ENCODE measurements at places on chromosomes 3 and 15.

- DNase-seq = no peak
Measured at GRCh38 chr3:164200053-164200823, 878.1 kb downstream of the SI start.

GRCh38 chr3:3053974-3054373 lies 56.2 kb downstream of the IL5RA start:
- DNase-seq = no peak

- DNase-seq = no peak
Measured at GRCh38 chr3:125573216-125573615, 22.1 kb downstream of the OSBPL11 start.

- DNase-seq = no peak
Measured at GRCh38 chr3:29333576-29333975, 52.7 kb downstream of the RBMS3 start.

- no peak for DNase-seq
Measured at GRCh38 chr3:45509038-45509767, 85.3 kb upstream of the LIMD1 start.

DNA sequence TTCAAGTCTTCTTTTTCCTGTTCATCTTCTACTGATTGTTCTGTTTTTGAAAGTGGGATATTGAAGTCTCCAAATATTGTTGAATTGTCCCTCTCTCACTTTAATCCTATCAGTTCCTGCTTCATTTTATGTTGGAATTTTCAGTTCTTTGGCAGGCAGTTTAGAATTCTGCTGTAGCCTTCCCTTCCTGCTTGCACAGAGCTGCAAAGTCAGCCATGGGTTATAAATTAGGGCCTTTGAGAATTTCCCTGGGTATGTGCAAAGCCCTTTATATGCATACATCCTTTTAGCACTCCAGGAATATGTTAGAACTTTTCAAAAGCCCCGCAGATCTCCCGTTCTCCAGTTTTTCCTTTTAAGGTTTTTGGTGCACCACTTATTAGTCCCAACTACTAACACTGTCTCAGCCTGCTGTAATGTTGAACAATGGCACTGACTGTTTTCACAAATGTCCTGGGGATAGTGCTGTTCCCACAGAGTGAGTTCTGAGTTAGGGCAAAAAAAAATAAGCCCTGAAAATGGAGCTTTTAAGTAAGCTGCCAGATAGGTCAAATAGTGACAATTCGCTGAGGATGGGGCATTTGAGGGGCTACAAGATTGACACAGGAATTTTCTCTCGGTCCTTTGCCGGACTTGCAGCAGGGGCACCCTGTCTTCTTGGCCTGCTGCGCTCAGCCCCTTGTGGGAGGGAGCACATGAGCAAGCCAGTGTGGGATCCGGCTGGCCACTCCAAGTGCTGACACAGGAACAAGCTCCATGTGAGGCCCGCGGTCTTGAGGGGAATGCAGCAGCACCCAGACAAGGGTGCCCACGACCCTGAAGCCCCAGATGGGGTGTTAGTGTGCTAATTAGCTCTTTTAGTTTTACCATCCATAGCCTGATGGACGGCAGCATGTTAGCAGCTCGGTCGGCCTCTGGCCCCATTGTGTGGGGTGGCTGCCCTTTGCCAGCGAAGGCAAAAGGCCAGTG lies 96.0 kb downstream of the VPS8 start:
- DNase-seq = no peak

DNA sequence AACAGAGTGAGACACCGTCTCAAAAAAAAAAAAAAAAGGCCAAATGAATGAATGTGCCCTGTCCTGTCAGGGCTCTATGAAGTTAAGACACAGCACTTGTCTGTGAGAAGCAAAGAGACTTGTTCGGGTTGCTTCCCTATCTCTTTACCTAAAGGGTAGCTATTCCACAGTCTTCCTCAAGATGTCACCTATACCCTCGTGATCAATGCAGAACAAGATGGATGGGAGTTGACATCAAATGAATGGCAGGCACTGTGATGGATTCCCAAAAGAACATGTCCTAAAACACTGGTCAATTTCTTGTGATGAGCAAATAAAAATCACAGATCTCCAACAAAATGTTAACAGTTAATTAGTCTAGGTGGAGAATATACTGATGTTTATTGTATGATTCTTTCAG lies 9.5 kb downstream of the TADA3 start:
- DNase-seq = no peak

- no peak for DNase-seq
Measured at GRCh38 chr15:64755427-64755940, 19.9 kb downstream of the RBPMS2 start.

GRCh38 chr3:188092648-188093047 lies 61.3 kb upstream of the LPP start:
- DNase-seq = no peak

DNA sequence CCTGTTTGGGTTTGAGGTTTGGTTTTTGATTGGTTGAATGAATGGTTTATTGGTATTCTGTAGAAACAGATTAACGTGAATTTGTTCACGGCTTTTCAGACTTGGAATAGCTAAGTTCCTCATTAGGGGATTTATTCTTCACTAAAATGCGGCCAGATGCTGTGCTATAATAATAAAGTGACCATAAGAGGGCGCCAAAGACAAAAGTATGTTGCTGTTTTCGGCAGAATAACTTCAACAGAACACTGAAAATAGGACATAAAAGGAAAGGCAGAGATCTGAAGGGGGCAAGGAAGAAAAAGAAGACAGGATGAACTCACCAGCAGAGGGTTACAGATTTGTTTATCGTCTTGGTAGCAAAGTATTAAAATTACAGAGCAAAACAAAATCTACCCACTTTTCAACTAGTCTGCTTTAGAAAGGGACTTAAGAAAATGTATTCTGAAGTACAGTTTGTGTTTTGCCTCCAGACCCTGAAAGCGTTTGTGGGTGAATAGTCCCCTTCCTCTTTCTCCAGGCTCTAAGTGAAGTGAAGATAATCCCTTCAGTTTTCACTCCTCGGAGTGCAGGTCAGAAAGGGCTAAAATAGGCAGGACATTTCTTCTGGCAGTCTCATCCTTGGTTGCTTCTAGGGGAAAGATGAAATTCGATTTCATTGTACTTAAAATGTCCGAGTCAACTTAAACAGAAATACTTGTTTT lies 147.6 kb downstream of the IL20RB start:
- no peak for DNase-seq

GRCh38 chr3:14208977-14209394 lies 30.4 kb downstream of the LSM3 start:
- DNase-seq = no peak

GRCh38 chr3:117874028-117874690 lies 1160.5 kb downstream of the IGSF11 start:
- no peak for DNase-seq

GRCh38 chr3:185760088-185760487 lies 64.8 kb downstream of the IGF2BP2 start:
- DNase-seq = no peak

GRCh38 chr3:186213946-186214345 lies 105.1 kb upstream of the ETV5 start:
- no peak for DNase-seq

DNA sequence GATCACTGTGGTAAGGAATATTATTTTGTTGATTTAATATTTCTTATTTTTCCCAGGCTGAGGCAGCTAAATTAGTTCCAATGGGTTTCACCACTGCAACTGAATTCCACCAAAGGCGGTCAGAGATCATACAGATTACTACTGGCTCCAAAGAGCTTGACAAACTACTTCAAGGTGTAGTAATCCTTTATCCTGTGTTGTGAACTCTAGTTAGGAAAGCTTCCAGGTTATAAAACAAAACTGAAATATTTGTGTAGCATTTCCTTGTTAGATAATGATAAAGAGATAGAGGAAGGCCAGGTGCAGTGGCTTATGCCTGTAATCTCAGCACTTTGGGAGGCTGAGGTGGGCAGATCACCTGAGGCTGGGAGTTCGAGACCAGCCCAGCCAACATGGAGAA lies 11.1 kb downstream of the RAD51 start:
- DNase-seq = no peak

DNA sequence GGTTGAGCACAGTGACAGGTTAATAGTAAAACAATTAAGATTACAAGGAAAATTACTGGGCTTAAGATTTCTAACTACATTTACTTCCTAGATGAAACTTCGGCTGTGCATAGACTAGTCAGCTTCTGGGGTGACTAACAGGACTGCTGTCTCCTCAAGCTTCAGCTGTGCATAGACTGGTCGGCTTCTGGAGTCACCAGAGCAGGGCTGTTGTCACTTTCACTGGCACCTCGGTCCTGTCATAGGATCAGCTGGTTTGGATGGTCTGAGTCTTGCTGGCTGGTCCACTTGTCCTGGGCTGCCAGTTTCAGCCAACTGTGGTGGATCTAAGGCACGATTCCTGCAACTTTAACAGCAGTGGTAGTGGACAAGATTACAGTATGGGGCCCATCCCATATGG lies 23.9 kb upstream of the ACAD9 start:
- DNase-seq = no peak

GRCh38 chr3:64002233-64002632 lies 21.1 kb downstream of the PSMD6 start:
- no peak for DNase-seq

GRCh38 chr3:96803870-96804269 lies 10.5 kb upstream of the EPHA6 start:
- no peak for DNase-seq

DNA sequence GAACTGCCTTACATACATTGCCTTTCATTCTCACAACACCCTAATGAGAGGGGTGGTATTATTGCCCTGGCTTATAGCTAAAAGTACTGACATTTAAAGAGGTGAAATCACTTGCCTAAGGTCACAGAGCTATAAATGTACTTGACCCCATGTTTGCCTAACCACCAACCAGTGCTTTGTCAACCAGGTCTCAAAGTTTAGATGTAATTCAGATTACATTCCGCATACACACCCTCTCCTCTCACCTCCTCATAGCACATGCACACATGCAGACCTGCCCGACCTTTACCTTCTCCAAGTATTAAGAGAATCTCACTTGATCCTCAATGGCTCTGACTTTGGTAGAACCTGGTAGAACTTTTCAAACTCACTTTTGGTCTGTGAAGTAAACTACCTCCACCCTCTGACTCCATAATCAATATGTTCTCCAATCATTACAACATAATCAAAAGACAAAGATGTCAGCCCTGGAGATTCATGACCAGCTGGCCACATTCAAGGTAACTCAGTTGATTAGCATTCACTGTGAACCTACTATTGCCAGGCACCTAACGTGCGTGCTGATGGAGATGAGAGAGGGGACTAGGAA lies 63.2 kb upstream of the HES1 start:
- DNase-seq = no peak

GRCh38 chr3:155745795-155746550 lies 1.1 kb upstream of the PLCH1 start:
- DNase-seq = no peak

DNA sequence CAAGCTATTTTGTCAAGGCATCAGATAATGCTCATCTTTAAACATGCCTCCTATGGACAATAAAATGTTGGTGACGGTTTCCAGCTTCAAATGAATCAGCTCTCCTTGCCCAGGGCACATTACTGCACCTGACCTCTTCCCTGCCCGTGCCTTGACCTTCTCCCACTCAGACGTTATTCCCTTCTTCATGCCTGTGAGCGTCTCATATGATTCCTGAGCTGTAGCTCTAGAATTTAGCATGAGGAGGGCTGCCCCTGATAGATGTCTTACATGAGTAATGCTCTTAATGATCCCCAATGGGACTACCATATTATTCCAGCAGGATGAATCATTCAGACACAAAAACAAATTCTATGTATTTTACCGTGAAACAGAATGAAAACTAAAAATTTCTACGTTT lies 762.7 kb downstream of the ROBO1 start:
- no peak for DNase-seq

DNA sequence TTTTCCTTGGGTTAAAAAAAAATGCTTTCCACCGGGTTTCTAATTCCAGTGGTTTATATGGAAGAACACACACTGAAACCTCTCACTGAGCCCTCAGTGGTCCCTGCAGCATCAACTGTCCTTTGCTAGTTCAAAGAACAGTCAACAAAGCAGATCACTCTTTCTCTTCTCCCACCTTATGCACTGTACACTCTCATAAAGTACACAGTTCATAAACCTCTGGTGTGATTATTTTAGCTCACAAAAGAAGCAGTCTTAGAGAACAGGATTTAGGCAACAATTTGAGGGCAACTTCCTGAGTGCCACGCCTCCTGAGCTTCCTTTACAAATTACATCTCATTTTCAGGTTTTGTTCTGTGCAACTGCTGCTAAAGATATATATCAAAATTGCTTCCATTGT lies 728.4 kb upstream of the GOLIM4 start:
- no peak for DNase-seq

- no peak for DNase-seq
Measured at GRCh38 chr3:98529856-98530459, 1.8 kb upstream of the GPR15 start.

GRCh38 chr3:26104851-26105251 lies 315.0 kb downstream of the OXSM start:
- no peak for DNase-seq

GRCh38 chr15:101017093-101017754 lies 98.1 kb downstream of the LRRK1 start:
- DNase-seq = no peak

- DNase-seq = no peak
Measured at GRCh38 chr3:194387276-194387675, 11.8 kb downstream of the GP5 start.

GRCh38 chr3:111763001-111763471 lies 96.0 kb upstream of the PHLDB2 start:
- no peak for DNase-seq

DNA sequence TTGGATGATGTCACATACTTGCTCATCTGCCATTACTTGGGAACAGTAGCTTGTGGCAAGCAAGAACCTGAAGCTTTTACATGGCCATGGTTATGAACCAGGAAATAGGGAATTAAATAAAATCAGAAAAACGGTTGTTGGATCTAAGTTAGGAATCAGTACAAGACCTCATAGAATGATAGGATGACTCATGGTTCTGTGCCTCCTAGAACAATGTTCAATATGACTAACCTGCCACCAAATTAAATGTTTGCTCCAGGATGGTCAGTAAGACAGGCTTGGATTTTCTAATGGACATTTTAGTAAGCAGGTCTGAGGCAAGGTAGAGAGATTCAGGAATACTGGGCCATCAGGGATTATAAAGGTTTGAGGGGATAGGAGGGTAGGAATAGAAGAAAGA lies 218.9 kb downstream of the PLOD2 start:
- DNase-seq = no peak

GRCh38 chr3:125069452-125069851 lies 13.7 kb upstream of the HEG1 start:
- no peak for DNase-seq

Measured in activated gamma-delta T cell treated with anti-CD3 and anti-CD28 coated beads, Interleukin-2, amount 50 U/mL, for 16 hours (primary cell).